ENCODE measurements at places on chromosomes 11 and 22.
A peak's percentile ranks its signal among the peaks of the same experiment; 100 is the strongest.

- DNase-seq = no peak
Measured at GRCh38 chr11:118064956-118065355, 11.9 kb upstream of the TMPRSS4 start.

DNA sequence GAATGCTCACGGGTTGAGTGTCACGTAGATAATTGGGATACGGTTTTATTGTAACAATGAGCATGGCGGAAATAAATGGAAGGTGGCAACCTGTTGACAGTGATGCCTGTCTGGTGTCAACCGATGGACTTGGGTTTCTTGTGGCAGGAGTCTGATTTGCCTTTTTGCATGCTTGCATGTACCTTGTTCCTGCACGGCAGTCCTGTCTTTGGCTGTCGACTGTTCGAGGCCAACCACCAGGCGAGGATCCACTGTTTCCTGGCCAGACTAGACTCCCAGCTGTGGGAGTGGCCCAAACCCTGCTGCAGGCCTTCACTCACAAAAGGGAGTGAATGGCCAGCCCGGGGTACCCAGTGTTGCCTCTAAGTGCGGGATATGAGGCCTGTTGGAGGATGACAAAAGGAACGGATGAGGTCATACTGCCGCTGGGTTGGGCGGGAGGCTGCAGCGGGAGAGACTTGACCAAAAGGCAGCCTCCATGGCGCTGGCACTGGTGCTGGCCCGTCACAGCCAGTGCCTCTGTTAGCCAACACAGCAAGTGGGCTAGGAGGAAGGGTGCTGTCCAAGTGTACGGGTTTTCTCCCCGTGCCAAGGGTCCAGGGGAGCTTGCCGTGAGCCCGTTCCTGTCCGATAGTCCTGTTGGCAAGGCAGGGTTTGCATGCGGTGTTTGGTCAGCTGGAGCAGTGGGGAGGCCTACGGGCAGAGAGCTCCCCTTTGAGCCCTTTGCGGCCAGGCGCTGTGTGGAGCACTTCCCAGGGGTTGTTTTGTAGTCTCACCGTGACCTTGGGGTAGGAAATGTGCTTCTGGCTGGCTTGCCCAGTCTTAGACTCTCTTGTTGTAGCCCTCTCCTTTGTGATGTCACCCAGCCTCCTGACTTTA, 974 bp downstream of the DGCR8 start:
- DNase-seq = peak; percentile 33

DNA sequence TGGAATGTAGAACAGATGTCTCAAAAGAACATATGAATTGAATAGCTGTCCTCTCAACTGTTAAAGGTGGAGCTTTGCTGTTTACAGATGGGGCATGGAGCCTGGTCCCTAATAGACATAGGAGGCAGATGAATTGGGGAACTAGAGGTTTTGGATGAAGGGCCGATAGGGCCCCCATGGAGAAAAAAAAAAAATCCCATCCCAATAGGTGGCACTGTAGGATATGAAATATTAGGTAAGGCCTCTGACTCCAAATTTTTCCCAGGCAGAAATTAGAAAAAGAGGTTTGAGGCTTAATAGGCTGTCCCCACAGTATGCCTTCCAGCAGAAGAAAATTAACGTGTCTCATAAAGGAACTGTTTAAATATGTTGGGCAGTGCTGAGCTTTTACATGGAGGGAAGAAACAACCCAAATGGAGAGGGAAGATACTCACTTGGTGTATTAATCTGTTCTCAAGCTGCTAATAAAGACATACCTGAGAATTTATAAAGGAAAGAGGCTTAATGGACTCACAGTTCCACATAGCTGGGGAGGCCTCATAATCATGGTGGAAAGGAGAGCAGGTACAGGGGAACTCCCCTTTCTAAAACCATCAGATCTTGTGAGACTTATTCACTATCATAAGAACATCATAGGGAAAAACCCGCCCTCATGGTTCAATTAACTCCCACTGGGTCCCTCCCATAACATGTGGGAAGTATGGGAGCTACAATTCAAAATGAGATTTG, 30.1 kb upstream of the TMEM45B start:
- DNase-seq = no peak

DNA sequence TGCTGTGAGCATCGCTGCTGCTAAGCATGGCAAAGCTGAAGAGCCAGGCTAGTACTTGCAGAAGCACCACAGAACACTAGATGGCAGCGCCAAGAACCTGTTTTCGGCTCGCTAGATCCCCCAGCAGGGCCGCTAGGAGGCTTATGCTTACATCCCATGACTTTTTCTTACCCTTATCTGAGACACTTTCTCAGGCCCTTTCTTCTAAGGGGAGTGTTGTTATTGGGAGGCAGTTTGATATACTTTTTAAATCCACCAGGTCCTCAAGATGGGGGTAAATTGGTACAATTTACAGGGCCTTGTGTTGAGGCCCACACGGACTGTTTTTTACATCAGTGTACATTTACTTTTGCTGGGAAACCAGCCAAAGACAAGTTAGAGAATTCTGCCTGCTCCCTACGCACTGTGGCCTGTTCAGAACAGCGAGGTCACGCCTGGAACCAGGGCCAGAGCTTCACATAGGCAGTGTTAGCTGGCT, 4.0 kb downstream of the TRIM6 start:
- DNase-seq = no peak

GRCh38 chr22:25362215-25362882, 142.9 kb downstream of the CRYBB2 start:
- DNase-seq = peak; percentile 7

- no peak for DNase-seq
Measured at GRCh38 chr11:69376155-69377028, 82.4 kb downstream of the MYEOV start.

GRCh38 chr11:85893395-85893794, 38.2 kb downstream of the CCDC83 start:
- DNase-seq = no peak

- no peak for DNase-seq
Measured at GRCh38 chr11:70824605-70825245, 426.4 kb downstream of the CTTN start.

- peak; percentile 91 for DNase-seq
Measured at GRCh38 chr22:46078241-46079092, 71.9 kb upstream of the PPARA start.

DNA sequence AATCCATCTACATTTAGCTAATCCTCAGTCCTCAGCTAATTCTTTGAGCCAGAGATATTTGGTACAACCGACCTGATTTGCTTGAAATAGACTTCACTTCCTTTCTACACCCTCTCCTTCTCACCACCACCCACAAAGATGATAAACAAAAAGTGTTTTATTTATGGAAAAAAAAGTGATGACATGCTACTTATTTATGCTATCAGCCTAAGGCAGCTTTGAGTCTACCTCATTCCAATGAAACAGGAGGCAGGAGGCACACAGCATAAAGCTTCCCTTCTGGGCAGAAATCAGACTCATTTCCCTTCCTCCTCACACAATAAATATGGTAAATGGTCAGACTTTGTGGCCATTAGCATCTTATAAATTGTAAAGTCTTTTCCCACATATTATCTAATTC, 325.7 kb downstream of the SOX6 start:
- DNase-seq = no peak

DNA sequence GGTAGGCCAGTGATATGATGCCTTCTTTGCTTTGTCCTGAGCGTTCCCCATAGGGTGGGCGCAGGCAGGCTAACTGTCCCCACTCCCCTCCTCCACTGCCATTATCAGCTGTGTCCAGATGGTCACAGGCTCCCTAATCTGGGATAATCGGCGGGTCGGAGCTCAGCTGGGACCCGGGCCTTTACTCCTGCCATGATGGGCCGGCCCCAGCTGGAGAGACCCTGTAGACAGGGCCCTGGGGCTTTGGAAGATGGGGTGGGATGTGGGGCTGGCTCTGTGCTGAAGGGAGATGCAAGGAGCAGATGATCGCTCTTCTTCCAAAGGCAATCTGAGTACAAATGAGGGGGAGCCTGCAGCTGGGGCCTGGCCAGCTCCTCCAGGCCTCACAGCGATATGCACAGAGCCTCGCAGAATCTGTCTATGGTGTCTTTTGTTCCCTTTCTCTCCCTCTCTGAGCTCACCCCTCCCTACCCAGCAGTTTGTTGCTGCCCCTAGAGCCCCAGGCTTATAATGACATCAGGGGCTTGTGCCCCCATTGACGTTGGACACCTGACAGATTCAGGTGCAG, 11.9 kb downstream of the KLHL35 start:
- DNase-seq = no peak
